Gastrocnemius medialis (tissue), 4 donors: ENCODE measurements at places on chromosomes 2 and 18. TPM values are rescaled to one million over a fixed set of nuclear protein-coding genes. Genes with fewer than 3 reads are reported as not detected.

- H3K36me3 ChIP-seq, result no peaks in the 10 kb centered on the region
- H3K4me1 ChIP-seq, result no peaks in the 10 kb centered on the region
- H3K27ac ChIP-seq, result no peak overlapping the region
Observed at GRCh38 chr2:66013456-66013855, 421.5 kb upstream of the MEIS1 start.

GRCh38 chr2:173523497-173523896 is 168.8 kb downstream of the CDCA7 start:
- no peaks in the 10 kb centered on the region for H3K27me3 ChIP-seq
- no peak overlapping the region for H3K4me3 ChIP-seq
- no peaks in the 10 kb centered on the region for H3K4me1 ChIP-seq
- DNase-seq, result no peak
- no peaks in the 10 kb centered on the region for H3K36me3 ChIP-seq
- H3K27ac ChIP-seq, result no peak overlapping the region

- H3K27me3 ChIP-seq, result no peaks in the 10 kb centered on the region
- no peak overlapping the region for H3K4me3 ChIP-seq
- DNase-seq, result no peak
- H3K4me1 ChIP-seq, result no peaks in the 10 kb centered on the region
- no peaks in the 10 kb centered on the region for H3K36me3 ChIP-seq
- no peak overlapping the region for H3K27ac ChIP-seq
Observed at GRCh38 chr18:38198526-38198925, 632.9 kb upstream of the CELF4 start.

DNA sequence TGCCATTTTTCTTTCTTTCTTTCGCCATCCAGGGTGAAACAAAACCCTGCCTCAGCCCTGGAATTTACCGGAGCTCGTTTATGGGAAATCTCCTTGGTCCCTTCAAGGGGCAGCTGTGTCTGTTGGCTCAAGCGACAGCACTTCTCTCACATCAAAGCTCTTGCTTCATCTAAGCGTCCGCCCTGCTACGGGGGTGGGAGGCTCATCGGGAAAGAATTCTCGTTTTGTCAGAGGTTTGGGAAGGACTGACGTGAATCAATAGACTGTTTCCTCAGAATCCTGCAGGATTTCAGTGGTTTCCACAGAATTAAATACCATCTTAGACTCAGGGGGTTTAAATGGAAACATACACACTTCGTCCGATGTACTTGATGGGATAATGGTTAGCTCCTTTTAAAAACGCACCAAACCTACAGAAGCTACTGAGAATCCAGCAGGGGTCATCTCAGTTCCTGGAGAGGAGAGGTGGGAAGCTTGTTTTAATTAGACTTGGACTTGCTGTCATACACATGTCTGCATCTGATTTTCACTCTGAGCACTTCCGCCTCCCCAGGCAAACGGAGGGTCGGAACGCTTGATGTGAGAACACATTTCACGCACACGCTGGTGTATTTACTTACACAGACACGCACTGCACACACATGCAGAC is 91.6 kb downstream of the ASB1 start:
- H3K4me3 ChIP-seq, result no peak overlapping the region
- H3K36me3 ChIP-seq, result no peaks in the 10 kb centered on the region
- H3K27me3 ChIP-seq, result no peaks in the 10 kb centered on the region
- no peak overlapping the region for H3K27ac ChIP-seq
- H3K4me1 ChIP-seq, result no peaks in the 10 kb centered on the region

DNA sequence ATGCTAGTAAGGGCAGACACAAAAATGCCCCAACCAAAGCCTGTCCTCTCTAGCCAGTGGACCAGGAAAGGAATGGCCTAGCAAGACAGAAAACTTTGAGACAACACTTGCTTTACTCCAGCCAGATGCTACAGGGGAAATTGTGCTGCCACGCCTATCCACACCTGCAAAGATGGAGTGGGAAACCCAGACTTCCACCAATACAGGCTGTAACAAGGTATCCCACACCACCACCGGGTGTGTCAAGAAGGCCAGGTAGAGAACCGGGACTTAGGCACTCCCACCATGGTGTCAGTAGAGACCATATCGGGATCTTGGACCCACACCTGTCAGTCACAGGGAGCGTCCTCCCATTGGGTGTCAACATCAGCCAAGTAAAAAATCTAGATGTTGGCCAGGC is 16.2 kb upstream of the ESPNL start:
- H3K27ac ChIP-seq, result no peak overlapping the region
- H3K36me3 ChIP-seq, result peaks cover 26% of the 10 kb centered on the region
- no peaks in the 10 kb centered on the region for H3K4me1 ChIP-seq
- H3K27me3 ChIP-seq, result no peaks in the 10 kb centered on the region

DNA sequence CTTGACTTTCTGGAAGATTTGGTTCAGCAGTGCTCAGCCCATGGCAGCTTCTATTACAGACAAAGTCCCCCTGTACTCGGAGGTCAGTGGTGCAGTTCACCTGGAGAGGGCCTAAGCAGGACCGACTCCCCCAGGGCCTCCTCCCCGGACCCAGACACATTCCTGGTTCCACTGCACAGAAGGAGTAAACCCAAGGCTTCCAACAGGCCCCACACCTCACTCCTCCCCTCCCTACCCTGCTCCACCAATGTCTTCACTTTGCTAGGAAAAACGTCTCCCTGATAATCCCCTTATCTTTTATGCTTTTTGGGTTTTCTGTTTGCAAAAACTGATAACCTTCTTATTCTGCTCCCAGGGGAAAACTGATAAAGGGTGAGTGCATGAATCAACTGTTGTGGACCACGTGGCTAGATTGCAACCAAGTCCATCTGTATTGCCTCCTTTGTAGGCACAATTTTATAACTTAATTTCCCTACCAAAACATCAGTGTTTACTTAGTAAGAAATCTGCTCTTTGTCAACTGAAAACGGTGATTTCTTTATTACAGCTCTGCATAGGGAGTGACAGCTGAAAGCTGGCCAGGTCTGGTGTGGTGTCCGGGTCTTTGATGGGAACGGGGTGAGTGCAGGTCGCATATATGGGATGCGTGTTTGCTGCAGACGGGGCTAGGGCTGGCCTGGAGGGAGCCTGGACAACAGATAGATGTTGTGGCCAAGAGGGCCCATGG is 202.5 kb downstream of the GLI2 start:
- peak overlapping the region; percentile 68 for H3K27ac ChIP-seq
- H3K36me3 ChIP-seq, result no peaks in the 10 kb centered on the region
- H3K4me1 ChIP-seq, result peaks cover 57% of the 10 kb centered on the region

DNA sequence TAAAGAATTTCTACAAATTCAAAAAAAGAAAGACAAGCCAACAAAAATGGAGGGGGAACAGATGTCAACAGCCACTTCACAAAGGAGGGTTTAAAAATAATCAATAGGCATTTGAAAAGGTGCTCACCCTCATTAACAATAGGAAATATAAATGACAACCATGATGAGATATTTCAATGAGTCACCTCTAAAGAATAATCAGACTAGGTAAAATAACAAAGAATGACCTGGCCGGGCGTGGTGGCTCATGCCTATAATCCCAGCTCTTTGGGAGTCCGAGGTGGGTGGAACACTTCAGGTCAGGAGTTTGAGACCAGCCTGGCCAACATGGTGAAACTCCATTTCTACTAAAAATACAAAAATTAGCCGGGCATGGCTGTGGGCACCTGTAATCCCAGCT is 133.6 kb downstream of the KCNE4 start:
- H3K36me3 ChIP-seq, result no peaks in the 10 kb centered on the region
- no peak overlapping the region for H3K4me3 ChIP-seq
- DNase-seq, result no peak

DNA sequence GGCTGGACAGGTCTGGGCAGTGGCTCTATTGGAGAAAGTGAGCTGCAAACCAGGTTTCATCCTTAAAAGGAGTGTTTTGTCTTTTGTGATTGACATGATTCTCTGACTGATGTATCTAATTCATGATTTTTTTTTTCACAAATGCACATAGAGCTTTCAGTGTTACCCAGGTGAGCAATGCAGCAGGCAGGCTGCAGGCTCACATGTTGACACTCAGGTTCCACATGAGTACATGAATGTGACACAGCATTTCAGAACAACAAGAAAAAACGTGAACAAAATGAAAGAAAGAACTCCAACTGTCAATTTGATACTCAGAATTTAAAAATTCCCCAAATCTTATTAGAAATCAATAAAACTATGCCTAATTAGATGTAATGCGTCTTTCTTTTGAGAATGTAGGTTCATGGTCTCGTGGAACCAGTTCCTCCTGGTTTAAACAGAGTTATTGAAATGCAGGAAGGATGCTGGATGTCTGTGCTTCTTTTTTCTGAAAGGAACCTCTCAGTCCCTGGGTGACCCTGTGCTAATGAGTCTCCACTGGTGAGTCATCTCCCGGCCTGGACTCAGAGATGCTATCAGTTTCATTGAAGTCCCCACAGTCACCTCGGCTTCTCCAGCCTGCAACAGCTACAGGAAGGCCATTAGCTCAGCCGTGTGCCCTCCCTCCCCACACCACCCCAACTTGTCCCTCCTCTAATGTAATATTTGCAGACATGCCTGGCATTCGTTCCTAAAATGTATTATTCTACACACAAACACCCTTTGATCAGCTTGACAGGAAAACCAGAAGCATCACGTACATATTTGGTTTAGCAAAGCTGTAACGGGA is 430.4 kb downstream of the LPIN1 start:
- peak overlapping the region; percentile 41 for H3K27ac ChIP-seq
- no peak overlapping the region for H3K4me3 ChIP-seq
- DNase-seq, result peak; percentile 59
- no peaks in the 10 kb centered on the region for H3K36me3 ChIP-seq
- H3K27me3 ChIP-seq, result no peaks in the 10 kb centered on the region

Gene SIX3
- total RNA-seq, result not detected

Gene ARHGEF33
- 0.52 TPM for total RNA-seq

GRCh38 chr2:235868224-235868623 is 300.0 kb downstream of the GBX2 start:
- no peak overlapping the region for H3K27ac ChIP-seq
- no peak overlapping the region for H3K4me3 ChIP-seq
- no peaks in the 10 kb centered on the region for H3K36me3 ChIP-seq
- H3K4me1 ChIP-seq, result no peaks in the 10 kb centered on the region
- DNase-seq, result no peak
- no peaks in the 10 kb centered on the region for H3K27me3 ChIP-seq

DNA sequence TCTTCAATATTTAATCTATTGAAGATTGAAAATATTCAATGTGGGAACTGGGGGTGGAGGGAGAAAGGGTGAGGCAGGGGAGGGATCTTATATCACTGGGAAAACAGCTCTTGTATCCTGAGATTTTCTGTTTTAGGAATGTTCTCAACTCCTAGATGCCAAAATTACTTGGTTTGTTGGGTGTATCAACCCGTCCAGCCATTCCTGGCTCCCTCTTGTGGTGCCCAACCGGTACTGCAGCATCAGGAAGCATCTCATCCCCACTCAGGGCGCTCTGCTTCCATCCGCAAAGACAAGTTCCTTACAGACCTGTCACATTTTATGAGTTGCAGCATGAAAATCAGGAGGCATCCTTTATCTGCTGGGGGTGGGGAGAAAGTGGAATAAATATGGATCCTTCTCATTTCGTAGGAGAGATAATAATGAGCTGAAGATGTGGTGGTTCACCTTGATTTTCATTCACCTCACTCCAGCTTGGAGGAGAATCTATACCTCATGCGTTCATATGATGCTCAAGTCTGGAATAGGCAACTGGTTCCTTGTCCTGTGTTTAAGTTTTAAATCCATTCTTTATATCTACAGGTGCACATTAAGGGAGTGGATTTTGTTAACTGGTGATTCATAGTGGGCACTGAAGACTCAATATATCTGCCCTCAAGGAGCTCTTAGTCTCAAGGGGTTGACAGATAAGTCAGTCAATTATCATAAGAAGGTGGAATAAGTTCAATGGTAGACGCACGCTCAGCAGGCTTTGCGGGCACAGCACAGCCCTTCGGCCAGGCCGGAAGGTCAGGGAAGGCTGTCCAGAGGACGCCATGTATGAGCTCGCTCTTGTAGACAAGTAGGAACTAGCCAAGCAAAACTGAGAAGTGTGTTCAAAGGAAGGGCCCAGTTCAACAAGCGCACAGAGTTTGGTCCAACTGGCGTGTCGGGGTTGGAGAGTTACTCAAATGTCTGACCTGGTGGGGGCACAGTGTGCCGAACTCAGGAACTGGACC is 127.3 kb downstream of the RNF144A start:
- H3K4me3 ChIP-seq, result no peak overlapping the region
- no peaks in the 10 kb centered on the region for H3K4me1 ChIP-seq
- peaks cover 5% of the 10 kb centered on the region for H3K36me3 ChIP-seq
- no peak overlapping the region for H3K27ac ChIP-seq

Gene TANC1
- total RNA-seq, result 5.6 TPM
